ENCODE measurements at places on chromosomes 11 and 22. TPM values are rescaled to one million over a fixed set of nuclear protein-coding genes. Genes with fewer than 3 reads are reported as not detected.

GRCh38 chr22:46969961-46970360 is 207.5 kb downstream of the TBC1D22A start:
- no peak overlapping the region for H3K27ac ChIP-seq
- DNase-seq, result no peak
- peaks cover 9% of the 10 kb centered on the region for H3K4me1 ChIP-seq
- H3K4me3 ChIP-seq, result no peak overlapping the region
- no peaks in the 10 kb centered on the region for H3K36me3 ChIP-seq

DNA sequence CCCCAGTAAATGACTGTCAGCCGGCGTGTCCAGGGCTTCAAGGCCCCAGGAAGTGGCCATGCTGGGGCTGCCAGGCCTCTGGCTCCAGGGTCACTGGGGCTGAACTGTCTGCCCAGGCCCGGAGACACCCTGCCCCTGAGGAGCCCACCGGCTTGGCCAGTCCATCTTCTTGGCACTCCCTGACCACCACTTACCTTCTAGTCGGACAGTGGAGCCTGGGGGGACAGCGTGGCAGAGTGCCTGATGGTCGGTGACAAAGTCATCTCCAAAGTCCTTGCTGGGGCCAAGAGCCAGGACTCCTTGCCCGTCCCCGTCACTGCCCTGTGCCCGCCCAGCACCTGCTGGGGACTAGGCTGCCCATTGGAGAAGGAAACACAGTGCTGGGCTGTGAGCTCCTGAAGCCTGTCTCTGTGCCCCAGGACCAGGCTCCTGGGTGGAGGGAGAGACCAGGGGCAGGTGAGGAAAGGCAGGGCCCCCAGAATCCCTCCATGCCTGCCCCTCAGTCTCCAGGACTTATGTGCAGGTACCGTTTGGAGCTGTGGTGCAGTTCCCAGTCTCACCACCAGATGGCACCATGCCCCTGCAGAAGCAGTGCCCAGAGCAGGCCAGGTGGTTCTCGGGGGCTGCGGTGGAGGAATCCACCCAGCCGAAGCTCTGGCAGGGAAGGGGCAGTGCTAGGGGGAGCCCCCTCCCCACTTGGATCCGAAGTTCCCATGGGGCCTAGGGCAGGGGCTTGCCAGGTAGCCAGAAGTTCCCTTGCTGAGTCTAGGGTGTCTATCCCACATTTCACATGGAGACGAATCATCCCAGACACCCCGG is 6.0 kb upstream of the CCDC188 start:
- H3K27ac ChIP-seq, result no peak overlapping the region
- H3K4me3 ChIP-seq, result no peak overlapping the region
- H3K36me3 ChIP-seq, result no peaks in the 10 kb centered on the region
- H3K27me3 ChIP-seq, result no peaks in the 10 kb centered on the region

GRCh38 chr11:16911658-16912057 is 102.6 kb downstream of the PLEKHA7 start:
- no peak overlapping the region for H3K27ac ChIP-seq
- no peaks in the 10 kb centered on the region for H3K36me3 ChIP-seq
- no peaks in the 10 kb centered on the region for H3K27me3 ChIP-seq

GRCh38 chr11:15145615-15146014 is 30.9 kb downstream of the INSC start:
- DNase-seq, result no peak
- no peak overlapping the region for H3K4me3 ChIP-seq
- H3K27me3 ChIP-seq, result no peaks in the 10 kb centered on the region
- H3K4me1 ChIP-seq, result no peaks in the 10 kb centered on the region

- H3K4me1 ChIP-seq, result no peaks in the 10 kb centered on the region
- no peaks in the 10 kb centered on the region for H3K27me3 ChIP-seq
- DNase-seq, result peak; percentile 85
- H3K36me3 ChIP-seq, result no peaks in the 10 kb centered on the region
- no peak overlapping the region for H3K4me3 ChIP-seq
Measured at GRCh38 chr11:120139316-120140069, 1.6 kb upstream of the TRIM29 start.

The OVCH2 gene
- total RNA-seq, result not detected

DNA sequence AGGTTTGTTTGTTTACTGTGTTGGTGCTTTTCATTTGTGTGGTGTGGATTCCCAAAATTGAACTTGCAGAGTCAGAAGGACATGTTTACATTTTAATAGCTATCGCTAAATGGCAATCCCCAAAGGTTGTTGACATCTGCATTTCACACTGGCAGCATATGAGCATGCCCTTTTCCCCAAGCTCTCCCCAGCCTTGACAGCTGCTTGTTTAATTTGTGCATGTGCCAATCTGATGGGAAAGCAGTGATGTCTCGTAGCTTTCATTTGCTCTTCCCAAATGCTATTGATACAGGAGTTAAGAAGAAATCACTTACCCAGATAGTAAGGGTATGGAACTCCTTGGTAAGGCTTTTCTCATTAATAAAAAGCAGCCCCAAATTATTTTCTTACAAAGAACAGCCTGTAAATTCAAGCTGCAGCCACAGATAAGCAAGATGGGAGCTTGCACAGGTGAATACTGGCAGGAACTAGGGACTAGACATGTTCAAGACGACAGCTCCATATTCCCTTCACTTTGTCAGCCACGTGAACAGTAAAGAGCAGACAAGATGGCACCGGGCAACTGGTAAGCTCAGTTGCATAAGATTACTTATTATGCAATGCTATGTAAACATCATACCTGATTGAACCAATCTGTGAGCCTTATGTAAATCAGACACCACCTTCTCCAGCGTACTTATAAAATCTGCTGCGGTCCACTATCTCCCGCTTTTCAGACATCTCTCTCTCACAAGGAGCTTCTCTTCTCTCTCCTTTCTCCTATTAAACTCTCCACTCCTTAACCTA is 87.4 kb downstream of the IGLL5 start:
- no peak for DNase-seq
- H3K27ac ChIP-seq, result no peak overlapping the region
- H3K36me3 ChIP-seq, result no peaks in the 10 kb centered on the region
- no peak overlapping the region for H3K4me3 ChIP-seq

The LINC01488 gene
- total RNA-seq, result not detected

DNA sequence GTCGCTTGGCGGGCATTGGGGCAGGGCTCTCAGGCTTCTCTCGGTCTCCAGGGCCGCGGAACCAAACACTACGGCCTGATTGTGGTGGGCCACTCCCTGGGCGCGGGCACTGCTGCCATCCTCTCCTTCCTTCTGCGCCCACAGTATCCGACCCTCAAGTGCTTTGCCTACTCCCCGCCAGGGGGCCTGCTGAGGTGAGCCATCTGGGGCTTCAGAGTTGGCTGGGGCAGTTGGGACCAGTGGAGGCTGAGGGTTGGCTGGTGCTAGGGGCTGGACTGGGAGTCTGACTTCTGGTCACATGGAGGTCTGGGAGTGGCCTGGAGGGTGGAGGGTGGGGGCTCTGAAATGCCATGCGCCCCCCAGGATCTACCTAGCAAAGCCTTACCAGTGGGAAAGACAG is 15.3 kb upstream of the MYRF start:
- peaks cover 12% of the 10 kb centered on the region for H3K4me1 ChIP-seq
- H3K36me3 ChIP-seq, result no peaks in the 10 kb centered on the region
- H3K4me3 ChIP-seq, result no peak overlapping the region
- no peak overlapping the region for H3K27ac ChIP-seq
- no peaks in the 10 kb centered on the region for H3K27me3 ChIP-seq

DNA sequence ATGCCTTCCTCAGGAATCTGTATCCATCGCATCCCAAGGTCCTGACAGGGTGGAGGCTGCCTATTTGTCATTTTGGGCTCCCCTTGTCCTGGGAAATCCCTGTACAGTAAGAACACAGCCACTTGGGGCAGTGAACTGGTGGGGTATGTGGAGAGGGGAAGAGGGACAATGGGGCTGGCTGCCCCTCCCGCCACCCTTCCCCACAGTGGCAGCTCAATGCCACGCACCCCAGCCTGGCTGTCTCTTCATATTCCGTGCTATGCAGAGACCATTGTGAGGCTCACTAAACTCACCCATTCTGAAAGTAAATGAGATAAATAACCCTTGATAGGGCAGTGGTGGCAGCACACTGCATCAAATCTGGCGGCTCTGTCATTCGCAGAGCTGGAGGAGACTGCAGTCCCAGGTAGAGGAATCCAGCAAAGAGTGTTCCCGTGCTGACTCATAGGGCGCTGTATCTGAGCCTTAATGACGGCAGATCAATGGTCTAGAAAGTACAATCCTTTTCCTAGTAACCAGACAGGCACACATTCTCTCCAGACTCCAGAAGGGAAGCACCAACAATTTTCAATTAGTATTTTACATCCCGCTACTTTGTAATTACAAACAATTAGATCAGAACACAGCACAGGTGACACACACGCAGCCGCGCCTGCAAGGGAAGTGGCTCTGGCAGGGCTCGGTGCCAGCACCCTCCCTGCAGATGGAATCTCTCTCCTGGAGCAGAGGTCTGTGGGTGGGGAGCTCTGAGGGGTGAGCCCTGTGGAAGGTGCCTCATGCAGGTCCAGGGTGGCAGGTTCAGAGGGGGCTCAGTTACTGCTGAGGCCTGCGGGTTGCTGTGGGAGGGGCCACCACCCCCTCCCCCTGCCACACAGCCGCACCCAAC is 167.9 kb upstream of the B3GAT1 start:
- DNase-seq, result peak; percentile 79
- H3K4me3 ChIP-seq, result no peak overlapping the region
- H3K4me1 ChIP-seq, result no peaks in the 10 kb centered on the region
- no peaks in the 10 kb centered on the region for H3K27me3 ChIP-seq
- no peak overlapping the region for H3K27ac ChIP-seq
- no peaks in the 10 kb centered on the region for H3K36me3 ChIP-seq

The ZBTB16 gene
- total RNA-seq, result 243 TPM

DNA sequence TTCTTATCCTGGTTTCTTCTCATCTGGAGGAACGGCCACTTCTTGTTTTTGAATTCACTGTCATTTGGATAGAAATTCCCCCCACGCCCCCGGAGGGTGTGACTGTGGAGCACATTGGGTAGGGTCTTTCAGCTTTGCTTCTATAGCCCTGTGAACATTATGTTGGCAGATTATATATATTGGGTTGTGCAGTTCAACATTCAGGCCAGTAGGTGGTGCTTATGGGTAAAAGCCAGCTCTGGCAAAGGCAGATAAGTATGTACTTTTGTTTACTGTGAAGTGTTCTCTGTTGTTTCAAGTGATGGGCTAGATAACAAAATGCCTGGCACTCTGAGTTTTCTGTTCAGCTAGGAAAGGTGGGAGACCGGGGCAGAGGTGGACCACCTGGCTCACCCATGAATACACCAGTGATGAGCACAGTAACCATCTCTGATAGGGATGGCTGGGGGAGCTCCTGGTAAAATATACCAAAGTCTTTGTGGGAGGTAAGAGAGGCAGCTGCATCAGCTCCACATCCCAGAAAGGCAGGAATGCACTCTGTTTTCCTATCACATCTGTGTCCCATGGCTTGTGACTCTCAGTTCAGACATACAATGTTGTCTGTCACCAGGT is 1348.2 kb upstream of the RAG2 start:
- no peak overlapping the region for H3K4me3 ChIP-seq
- no peaks in the 10 kb centered on the region for H3K4me1 ChIP-seq
- H3K27ac ChIP-seq, result no peak overlapping the region
- H3K27me3 ChIP-seq, result no peaks in the 10 kb centered on the region

DNA sequence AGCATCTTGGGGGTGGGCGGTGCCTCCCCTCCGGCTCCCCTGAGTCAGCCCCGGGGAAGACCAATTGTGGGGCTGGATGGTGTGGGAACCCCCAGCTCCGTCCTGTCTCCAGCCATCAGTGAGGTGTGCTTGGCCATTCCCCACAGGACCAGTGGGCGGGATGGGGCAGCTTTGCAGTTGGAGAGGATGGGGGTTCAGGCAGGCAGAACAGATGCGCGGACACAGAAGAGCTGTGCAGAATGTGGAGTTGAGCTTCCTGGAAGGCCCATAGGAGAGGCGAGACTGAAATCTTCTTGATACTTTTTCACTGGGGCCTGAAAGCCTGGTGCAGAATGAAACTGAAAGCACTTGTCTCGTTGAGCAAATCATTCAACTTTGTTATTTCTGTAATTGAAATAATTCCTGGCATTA is 23.8 kb downstream of the PARVB start:
- H3K36me3 ChIP-seq, result no peaks in the 10 kb centered on the region
- no peak overlapping the region for H3K4me3 ChIP-seq
- DNase-seq, result no peak
- no peak overlapping the region for H3K27ac ChIP-seq
- no peaks in the 10 kb centered on the region for H3K27me3 ChIP-seq

The ASCL2 gene
- 3.7 TPM for total RNA-seq

DNA sequence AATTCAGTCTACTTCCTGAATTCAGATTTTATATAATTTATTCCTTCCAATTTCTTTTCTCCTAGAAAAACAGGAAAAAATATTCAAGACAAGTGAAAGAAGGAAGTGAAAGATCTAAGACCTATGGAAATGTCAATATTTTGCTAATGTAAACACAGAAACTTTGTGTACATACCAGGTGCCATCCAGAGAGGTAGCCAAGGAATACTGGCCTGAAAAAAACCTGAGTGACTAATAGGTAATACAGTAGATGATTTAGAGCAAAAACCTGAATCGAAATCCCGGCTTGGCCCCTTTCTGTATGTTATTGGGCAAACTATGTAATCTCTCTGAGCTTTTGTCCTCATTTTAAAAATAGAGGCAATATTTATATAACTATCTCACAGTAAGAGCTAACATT is 59.2 kb upstream of the FSHB start:
- no peak overlapping the region for H3K4me3 ChIP-seq
- no peak for DNase-seq
- H3K27ac ChIP-seq, result no peak overlapping the region
- H3K36me3 ChIP-seq, result no peaks in the 10 kb centered on the region
- H3K27me3 ChIP-seq, result no peaks in the 10 kb centered on the region

- no peak overlapping the region for H3K4me3 ChIP-seq
- H3K36me3 ChIP-seq, result no peaks in the 10 kb centered on the region
- H3K27me3 ChIP-seq, result no peaks in the 10 kb centered on the region
- peaks cover 26% of the 10 kb centered on the region for H3K4me1 ChIP-seq
Measured at GRCh38 chr11:12159351-12160099, 49.1 kb downstream of the MICAL2 start.

- H3K27ac ChIP-seq, result peak overlapping the region; percentile 22
- H3K4me3 ChIP-seq, result no peak overlapping the region
Measured at GRCh38 chr11:36131721-36132397, 157.4 kb downstream of the COMMD9 start.

The NRIP3 gene
- total RNA-seq, result 1.2 TPM

DNA sequence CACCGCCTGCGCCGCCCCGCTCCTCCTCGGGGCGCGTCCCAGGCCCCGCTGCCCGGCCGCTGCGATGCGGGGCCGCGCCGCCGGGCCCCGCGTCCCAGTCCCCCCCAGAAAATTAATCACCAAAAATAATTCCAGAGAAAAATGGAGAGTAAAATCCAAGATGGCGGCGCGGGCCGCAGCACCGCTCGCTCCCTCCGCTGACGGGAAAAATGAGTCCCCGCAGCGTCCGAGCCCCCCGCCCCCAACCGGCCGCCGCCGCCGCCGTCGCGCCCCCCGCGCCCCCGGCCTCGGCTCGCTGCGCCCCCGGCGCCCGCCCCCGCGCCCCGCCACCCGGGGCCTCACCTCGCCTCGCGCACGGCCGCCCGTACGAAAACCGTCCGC is at the start of gene KMT5B:
Gene KMT5B, minus strand, starts transcription at position 162 of the 381 bp plus-strand sequence. CDS start 23,220 bp downstream, outside the sequence.
- peak within 1 kb of the TSS; percentile 98 for H3K27ac ChIP-seq
- DNase-seq, result no peak
- H3K36me3 ChIP-seq, result no peaks in the 10 kb centered on the region
- H3K4me3 ChIP-seq, result peak within 1 kb of the TSS; percentile 82
- peaks cover 68% of the 10 kb centered on the region for H3K4me1 ChIP-seq
- H3K27me3 ChIP-seq, result no peaks in the 10 kb centered on the region

The MS4A12 gene
- not detected for total RNA-seq

GRCh38 chr22:45248832-45249561 is 8.3 kb upstream of the KIAA0930 start:
- no peak overlapping the region for H3K27ac ChIP-seq
- DNase-seq, result no peak
- no peak overlapping the region for H3K4me3 ChIP-seq

- DNase-seq, result no peak
- H3K4me1 ChIP-seq, result peaks cover 55% of the 10 kb centered on the region
- H3K4me3 ChIP-seq, result no peak overlapping the region
- H3K36me3 ChIP-seq, result peaks cover 44% of the 10 kb centered on the region
- no peaks in the 10 kb centered on the region for H3K27me3 ChIP-seq
Measured at GRCh38 chr11:106091480-106092123, 14.1 kb downstream of the AASDHPPT start.

Measured in vagina (tissue), 2 donors.